Stimulated activated CD4-positive, alpha-beta T cell treated with anti-CD3 and anti-CD28 coated beads, Interleukin-4, amount 100 ng/mL, for 1 hour (primary cell): ENCODE measurements at places on chromosomes 6 and 20.

- DNase-seq: no peak
These were observed 4.6 kb downstream of the TFAP2B start for GRCh38 chr6:50823094-50823920.

DNA sequence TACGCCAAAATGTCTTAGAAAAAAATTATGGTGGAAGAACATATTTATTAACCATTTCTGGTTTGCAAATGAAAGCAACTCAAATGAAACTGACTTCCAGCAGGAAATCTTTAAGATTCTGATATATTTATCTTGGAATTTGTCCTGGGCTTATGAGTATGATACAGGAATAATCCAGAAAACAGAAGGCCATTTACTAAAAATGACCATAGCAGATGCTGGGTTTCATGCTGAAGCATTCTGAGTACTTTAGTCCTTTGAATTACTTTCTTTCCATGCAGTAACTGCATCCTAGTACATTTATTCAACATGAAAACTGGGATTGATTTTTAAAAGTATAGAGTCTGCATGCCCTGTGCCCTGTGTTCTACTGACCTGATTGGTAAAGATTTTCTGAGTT, 172.4 kb downstream of the CLVS2 start:
- no peak for DNase-seq

DNA sequence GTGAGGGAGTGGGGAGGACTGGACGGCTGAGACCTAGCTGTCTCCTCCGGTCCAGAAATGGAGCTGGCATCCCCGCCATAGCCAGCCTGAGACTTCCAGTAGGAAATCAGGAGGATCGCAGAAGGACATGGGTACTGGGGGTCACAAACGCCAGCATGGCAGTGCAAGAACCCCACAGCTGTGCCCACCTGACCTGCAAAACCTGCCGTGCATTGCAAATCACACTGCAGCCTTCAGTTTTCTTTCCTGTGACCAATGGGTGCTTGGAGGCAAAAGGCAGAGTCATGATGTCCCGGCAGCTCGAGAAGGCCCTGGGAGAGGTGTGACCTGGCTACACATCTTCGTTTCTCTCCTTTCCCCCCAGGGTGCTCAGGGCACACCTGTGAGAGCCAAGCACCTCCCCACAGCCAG, 23.3 kb upstream of the PHACTR3 start:
- no peak for DNase-seq

GRCh38 chr20:11582060-11582459, 335.6 kb upstream of the BTBD3 start:
- DNase-seq: no peak

DNA sequence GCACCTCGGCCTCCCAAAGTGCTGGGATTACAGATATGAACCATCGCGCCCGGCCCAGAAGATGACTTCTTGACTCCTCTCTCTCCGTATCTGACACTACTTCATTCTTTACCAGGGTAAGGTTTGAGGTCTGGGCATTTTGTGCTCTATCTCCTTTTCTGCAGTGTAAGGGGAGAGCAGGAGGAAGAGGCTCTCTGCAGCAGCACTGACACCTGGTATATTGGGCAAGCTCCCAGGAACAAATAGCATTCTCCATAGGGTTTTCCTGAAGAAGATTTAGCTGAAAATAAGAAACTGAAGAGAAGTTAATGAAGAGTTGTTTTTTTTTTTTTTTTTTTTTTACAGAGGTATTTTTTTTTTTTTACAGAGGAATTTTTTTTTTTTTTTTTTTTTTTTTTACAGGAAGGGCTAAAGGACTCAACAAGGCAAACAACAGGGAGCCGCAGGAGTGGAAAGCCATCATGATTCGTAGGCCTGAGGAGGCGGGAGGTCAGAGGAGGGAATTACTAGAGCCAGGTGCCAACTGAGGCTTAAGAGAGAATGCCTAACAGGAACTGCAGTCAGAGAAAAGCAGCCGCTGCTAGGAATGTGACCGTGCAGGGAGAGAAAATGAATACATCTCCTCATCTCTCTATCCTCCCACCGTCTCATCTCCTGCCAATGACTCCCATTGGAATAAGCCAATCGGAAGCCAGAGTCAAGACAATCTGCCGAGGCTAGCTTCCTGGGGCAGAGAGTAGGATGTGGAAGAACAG, 34.7 kb upstream of the ADGRF4 start:
- DNase-seq: no peak

- peak; percentile 48 for DNase-seq
These were observed at the start of gene RBM24 for GRCh38 chr6:17281100-17281496. Gene RBM24 (plus strand): TSS chr6:17281361. CDS start chr6:17281582, 221 bp downstream.

- no peak for DNase-seq
These were observed 194.8 kb downstream of the MAFB start for GRCh38 chr20:40494248-40494647.
